ENCODE measurements at places on chromosomes 1 and 21.

GRCh38 chr1:100077531-100077930 is 55.2 kb downstream of the SASS6 start:
- DNase-seq = no peak

DNA sequence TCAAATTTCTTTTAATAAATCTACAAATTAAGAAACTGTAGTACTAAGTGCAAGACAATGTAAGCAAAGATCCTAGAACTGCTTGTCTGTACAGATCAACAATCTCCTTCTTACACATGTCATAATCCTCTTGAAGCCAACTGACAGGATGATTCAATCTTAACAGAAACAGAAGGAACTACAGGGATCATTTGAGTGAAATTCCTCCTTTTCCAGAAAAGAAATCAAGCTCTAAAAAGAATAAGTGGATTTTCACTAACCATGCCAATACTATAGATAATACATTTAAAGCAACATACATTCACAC is 53.2 kb downstream of the RAB3GAP2 start:
- no peak for DNase-seq

- no peak for DNase-seq
Measured at GRCh38 chr1:31672986-31673385, 28.3 kb upstream of the PEF1 start.

DNA sequence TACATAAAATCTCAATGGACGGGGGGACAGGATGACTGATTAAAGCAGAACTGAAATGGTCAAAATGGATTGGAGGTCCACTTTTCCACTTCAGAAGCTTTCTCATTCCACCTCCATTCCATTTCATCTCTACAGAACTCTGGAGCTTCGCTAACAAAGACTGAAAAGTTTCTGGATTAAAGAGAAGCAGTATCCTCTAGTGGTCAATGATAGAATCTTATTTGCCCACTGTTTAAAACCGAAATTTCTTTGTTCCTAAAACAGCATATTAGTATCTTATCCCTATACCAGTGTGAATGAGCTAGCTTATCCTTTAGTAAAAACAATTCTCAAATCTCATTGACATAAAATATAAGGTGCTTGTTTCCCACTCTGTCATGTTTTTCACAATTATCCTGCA is 890.6 kb downstream of the KCNT2 start:
- DNase-seq = no peak

DNA sequence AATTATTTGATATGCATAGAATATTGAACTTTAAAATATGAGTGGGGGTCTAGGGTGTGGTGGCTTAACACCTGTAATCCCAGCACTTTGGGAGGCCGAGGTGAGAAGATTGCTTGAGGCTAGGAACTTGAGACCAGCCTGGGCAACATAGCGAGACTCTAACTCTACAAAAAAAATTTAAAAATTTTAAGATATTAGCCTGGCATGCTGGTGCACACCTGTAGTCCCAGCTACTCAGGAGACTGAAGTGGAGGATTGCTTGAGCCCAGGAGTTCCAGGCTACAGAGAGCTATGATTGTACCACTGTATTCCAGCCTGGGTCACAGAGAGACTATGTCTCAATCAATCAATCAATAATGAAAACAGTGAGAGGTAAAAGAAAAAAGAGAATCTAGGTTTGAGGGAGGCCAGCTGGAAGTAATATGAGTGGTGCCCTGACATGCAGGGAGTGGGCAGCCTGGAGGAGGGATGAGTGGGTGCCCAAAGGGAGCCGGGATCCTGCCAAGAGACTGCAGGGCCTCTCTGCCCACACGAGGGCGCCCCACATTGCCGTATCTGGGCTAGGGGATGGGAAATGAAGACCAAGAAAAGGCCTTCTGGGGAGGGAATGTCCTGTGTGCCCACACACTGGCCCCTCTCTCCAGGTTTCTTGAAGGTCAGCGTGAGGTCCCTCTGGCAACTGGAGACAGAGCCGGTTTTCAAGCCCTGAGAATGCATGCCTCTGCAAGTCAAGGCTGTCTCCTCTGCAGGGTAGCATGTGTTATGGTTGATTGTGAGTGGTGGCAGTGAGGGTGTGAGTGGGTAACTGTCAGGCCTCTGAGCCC is 93.9 kb upstream of the PPM1J start:
- peak; percentile 20 for DNase-seq

DNA sequence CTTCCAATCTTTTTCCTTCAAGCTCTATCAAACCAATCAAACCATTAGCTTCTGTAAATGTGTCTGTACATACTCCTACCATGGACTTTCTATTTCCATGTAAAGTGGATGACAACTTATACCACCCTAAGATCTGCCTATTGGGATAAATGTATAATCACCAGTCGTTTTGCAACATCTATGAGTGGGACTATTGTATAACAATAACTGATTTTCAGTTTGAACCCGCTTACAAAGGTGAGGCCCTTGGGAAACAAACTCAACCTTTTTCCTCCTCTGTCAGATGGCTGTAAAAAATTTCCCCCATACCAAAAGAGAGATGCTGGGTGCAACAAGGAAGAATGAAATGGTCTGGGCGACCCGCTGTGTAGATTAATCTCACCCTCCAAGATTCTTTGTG is 399.1 kb upstream of the ADAMTS5 start:
- no peak for DNase-seq

DNA sequence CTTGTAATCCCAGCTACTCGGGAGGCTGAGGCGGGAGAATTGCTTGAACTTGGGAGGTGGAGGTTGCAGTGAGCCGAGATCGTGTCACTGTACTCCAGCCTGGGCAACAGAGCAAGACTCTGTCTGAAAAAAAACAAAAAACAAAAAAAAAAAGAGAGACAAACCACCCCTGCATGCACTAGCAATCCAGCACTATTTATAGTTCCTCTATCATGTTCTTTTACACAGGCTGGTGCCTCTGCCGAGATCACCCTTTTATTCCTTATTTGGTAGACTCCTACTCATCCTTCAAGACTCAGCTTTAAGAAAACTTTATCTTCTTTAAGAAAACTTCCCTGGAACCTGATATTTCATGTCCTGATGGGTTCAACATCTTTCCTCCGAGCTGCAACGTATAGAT is 10.8 kb downstream of the FMO5 start:
- no peak for DNase-seq

GRCh38 chr1:62481681-62482080 is 44.8 kb downstream of the USP1 start:
- DNase-seq = no peak
